ENCODE measurements at places on chromosomes 5 and 9.

DNA sequence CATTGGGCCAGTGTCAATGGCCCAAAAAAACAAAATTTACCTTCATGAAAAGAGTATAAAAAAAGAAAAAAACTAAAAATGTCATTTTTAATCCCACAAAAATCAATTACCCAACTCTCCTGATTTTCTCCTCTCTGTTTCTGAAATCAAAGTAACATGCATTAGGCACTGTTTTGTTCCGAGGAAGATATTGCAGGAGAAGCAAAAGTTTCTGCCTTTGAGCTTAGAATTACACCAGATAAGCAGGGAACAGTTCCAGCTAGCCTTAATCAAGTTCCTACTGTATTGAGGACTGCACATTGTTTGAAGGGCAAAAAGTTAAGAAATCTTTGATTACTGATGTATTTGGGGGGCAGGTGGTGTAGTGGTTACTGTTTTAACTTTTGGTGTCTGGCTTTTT, 1.1 kb upstream of the PRKAA1 start:
- H3K27ac ChIP-seq: peak overlapping the region; percentile 25
- no peak for DNase-seq
- peaks cover 5% of the 10 kb centered on the region for H3K4me1 ChIP-seq
- H3K4me3 ChIP-seq: peak overlapping the region; percentile 42
- peaks cover 4% of the 10 kb centered on the region for H3K36me3 ChIP-seq

DNA sequence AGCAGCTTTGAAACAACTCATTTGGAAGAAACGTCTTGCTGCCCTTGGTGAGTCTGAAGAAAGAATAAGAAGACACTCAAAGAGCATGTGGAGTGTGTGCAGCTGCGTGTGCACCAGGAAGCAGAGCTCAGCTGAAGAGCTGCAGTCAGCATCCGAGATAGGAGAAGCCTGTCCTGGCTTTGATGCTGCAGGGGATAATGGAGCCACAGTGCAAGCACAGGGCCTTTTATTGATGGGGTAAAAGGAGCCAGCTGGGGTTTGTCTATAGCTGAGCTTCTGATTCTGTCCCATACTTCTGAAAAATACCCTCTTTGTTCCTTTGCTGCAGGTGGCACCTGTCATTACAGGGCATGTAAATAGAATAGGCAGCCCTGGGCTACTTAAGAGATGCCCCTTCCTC, 375.7 kb upstream of the ZNF462 start:
- no peak overlapping the region for H3K4me3 ChIP-seq
- H3K4me1 ChIP-seq: peaks cover 13% of the 10 kb centered on the region
- no peak overlapping the region for H3K27ac ChIP-seq
- no peaks in the 10 kb centered on the region for H3K36me3 ChIP-seq
- DNase-seq: no peak

GRCh38 chr5:151153300-151153699, 4.3 kb downstream of the ANXA6 start:
- H3K27me3 ChIP-seq: peaks cover 7% of the 10 kb centered on the region
- no peaks in the 10 kb centered on the region for H3K36me3 ChIP-seq
- no peak overlapping the region for H3K4me3 ChIP-seq

- H3K4me1 ChIP-seq: peaks cover 60% of the 10 kb centered on the region
- H3K27ac ChIP-seq: peak overlapping the region; percentile 61
- no peaks in the 10 kb centered on the region for H3K27me3 ChIP-seq
- H3K36me3 ChIP-seq: no peaks in the 10 kb centered on the region
Observed at GRCh38 chr5:134438721-134439123, 27.0 kb upstream of the CDKN2AIPNL start.
